Fibroblast of upper back skin (primary cell): ENCODE measurements at places on chromosomes 3 and 15.

- DNase-seq: peak; percentile 16
These were observed 183.5 kb upstream of the PRICKLE2 start for GRCh38 chr3:64408770-64409169.

GRCh38 chr15:41490355-41490754 is 3.3 kb upstream of the ITPKA start:
- DNase-seq: peak; percentile 95

- DNase-seq: no peak
These were observed 239.1 kb upstream of the MEIS2 start for GRCh38 chr15:37339437-37339836.

- DNase-seq: peak; percentile 23
These were observed 328.9 kb upstream of the TBL1XR1 start for GRCh38 chr3:177525987-177526712.

GRCh38 chr3:183386651-183387050 is 41.8 kb downstream of the MCF2L2 start:
- DNase-seq: no peak
